A673 (cell line): ENCODE measurements at places on chromosomes 4 and X.

- peak; percentile 78 for DNase-seq
Observed at GRCh38 chr4:5940470-5941203, 47.8 kb upstream of the CRMP1 start.

DNA sequence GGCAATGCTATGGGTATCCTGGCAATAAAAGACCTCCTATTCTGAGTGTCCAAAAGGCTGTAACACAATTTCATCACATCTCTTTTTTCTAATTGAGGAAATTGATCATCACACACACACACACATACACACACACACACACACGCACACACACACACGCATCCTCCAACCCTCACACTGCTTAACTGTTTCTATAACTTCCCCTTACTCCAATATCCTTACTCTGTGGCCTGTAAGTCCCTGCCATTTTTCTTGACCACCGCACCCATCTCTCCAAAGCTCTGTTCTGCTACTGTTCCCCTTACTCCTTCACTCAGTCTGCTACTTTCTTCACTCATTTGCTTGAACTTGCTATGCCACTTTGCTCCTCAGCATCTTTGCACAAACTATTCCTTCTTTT lies 115.6 kb downstream of the AMELX start:
- DNase-seq = no peak

- peak; percentile 48 for DNase-seq
Observed at GRCh38 chr4:119025420-119025819, 110.2 kb upstream of the MYOZ2 start.

DNA sequence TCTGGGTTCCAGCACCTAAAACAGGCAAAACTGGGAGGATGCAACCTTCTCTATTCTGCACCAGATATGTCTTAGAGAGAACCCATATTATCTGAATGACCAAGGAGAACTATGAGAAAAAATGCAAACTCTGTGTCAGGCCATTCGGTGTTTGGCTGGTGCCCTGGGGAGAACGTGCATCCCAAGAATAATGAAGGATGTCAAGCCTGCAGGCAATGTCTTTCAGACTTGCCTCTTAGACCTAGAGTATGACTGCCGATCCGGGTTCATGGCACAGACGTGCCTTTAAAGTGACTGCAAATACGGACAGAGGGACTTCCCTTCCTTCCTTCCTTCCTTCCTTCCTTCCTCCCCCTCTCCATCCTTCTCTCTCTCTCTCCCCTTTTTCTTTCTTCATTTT lies 6.9 kb downstream of the XAGE1B start:
- DNase-seq = no peak

DNA sequence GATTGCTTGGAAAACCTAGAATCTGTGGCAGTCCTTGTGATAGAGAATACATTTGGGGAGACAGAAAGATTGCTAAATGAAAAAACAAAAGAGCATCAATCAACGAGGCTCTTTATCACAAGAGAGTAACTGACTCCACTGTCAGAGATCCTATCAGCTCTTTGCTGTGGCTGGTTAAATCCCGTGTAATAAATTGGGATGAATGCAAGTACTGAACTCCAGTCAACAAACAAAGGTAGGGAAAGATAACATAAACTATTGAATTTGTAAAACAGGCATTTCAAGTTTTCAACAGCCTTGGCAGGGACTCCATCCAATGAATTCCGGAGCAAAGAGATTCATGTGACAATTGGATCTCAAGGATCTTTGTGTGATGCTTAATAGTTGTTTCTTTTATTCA lies 21.3 kb downstream of the MMRN1 start:
- DNase-seq = no peak

- no peak for DNase-seq
Observed at GRCh38 chrX:120751683-120752082, 121.8 kb upstream of the C1GALT1C1 start.

GRCh38 chr4:116632269-116632668 lies 453.1 kb downstream of the TRAM1L1 start:
- DNase-seq = no peak

- peak; percentile 24 for DNase-seq
Observed at GRCh38 chrX:147550217-147550616, 361.5 kb upstream of the FMR1 start.

DNA sequence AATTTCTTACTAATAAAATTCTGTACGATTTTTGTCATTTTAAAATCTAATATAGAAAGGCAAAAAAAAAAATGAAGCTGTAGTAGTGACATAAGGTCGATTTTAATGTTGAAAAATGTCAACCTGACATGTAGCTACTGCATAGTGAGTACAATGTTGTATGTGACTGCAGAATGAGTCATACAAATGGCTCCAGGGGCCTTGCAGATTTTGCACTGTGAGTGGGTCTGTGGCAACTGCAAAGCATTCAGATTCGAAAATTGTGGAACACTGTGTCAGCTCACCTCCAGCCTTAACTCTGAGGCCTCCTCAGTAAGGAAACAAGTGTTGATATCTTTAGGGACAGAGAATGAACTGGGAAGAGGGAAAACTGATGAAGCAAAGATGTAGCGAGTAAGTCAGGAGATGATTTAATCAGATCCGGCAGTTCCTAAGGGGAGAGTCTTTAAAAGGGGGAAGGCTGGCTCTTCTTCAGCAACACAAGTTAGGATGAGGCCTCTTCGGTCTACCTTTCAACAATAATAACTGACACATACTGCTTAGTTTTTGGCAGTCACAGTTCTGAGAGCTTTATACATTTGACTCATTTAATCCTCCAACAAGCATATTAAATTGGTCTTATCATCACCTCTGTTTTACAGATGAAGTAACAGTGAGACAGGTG lies 24.9 kb downstream of the TKTL2 start:
- DNase-seq = peak; percentile 27

- DNase-seq = peak; percentile 53
Observed at GRCh38 chr4:65007841-65008439, 598.7 kb upstream of the TECRL start.

GRCh38 chrX:28997706-28998463 lies 410.6 kb downstream of the IL1RAPL1 start:
- DNase-seq = no peak

DNA sequence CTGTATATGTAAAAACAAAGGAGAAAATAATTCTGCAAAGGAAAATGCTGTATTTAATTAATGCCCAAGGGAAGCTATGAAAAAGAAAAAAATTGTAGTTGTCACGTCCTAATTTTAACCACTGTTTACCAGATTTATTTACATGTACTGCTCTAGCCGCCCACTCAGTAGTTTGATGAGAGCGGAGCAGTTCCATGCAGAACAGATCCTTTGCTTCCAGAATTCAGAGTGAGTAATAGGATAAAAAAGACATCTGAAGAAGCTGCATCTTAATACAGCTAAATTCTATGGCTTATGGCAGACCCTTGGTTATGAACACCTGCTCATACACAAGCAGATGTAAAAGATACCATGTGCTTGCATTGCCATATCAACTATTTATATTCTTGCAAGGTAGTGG lies 287.0 kb downstream of the GASK1B start:
- DNase-seq = no peak

GRCh38 chr4:39319676-39320075 lies 46.5 kb downstream of the RFC1 start:
- no peak for DNase-seq

DNA sequence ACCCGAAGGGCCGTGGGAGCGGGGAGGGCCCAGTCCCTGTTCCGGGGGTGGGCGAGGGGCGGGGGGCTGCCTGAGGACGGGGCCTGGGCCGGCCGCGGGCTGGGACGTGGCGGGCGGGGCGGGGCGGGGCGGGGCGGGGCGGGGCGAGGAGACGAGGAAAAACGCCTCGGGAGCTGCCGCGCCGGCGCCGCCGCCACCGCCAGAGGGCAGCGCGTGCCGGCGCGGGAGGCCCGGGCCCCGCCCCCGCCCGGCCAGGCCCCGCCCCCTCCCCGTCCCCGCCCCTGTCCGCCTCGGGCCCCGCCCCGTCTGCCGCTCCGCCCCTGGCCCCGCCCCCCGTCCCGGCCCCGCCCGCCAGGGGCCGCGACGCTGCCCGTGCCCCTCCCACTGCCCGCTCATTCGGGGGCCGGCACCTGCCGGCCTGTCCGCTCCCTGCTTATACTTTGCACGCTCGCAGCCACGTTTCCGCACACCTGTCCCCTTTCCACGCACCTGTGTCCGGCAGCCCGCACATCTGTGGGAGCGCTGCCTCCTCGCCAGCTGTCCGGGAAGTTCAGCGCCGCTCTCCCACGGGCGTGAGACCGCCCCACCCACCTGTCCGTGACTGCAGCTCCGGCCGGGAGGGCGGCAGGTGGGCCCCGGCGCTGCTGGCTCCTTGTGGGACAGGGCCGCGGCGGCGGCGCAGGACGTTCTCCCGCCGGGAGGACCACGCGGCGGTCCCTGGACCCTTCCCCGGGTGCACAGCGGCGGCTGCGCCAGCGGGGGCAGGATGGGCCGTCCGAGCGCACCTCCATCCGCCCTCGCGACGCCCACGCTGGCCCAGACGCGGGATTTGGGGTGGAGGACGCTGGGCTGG lies 1.7 kb upstream of the FGFRL1 start:
- DNase-seq = peak; percentile 66

GRCh38 chrX:147890756-147891155 lies 21.0 kb upstream of the FMR1 start:
- DNase-seq = no peak

- DNase-seq = no peak
Observed at GRCh38 chr4:68021185-68021584, 57.9 kb upstream of the TMPRSS11A start.

- DNase-seq = no peak
Observed at GRCh38 chr4:177569434-177569833, 127.2 kb upstream of the AGA start.

DNA sequence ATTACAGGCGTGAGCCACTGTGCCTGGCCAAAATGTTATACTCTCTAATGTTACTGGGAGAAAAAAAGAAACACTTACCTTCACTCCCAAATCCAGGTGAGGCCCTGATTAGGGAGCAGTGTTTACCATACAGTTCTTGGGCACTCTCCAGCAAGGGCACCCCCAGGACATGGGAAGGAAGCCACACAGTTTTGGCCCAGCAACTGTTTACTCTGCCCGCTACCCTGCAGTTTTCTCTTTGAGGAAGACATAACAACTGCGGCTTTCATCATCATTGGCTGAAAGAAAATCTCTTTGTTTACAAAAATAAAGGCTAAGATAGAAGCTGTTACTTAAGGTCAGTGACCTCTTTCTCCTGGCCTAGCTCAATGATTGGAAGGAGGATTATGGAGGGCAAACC lies 145.5 kb upstream of the DUSP21 start:
- DNase-seq = no peak

DNA sequence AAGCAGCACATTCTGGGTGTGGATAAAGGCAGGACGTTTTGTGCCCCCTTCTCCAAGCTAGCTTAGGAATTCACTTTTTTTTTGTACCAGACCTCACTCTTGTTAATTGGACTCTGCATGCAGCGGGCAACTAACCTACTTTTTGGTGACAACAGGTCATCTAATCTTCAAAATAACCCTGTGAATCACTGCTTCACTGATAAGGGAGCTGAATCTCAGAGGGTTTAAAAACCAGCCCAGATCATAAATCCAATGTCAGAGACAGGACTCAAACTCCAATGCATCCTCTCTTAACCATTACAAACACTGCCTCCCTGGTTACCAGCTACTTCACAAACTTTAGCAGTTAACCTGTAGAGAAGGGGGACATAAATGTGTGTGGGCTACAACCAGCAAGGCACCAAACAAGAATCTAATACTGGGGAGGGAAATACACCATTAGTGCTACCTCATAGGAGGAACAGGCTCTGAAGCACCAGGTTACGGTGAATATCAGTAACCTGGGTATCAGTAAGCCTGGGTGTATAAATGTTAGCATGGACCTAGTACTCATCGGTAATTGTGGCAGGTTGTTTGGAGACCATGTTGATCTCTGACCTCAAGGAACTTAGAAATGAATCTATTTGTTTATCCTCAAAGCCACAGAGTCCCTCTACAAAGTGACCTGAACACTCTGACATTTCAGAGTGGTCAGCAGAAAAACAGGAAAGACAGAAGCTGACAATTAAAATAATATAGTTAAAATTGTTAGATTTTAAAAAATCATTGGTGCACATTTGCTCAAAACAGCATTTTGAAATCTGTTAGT lies 2.6 kb downstream of the TIFA start:
- DNase-seq = no peak

GRCh38 chrX:146449243-146449642 lies 360.3 kb upstream of the CXorf51B start:
- DNase-seq = no peak

DNA sequence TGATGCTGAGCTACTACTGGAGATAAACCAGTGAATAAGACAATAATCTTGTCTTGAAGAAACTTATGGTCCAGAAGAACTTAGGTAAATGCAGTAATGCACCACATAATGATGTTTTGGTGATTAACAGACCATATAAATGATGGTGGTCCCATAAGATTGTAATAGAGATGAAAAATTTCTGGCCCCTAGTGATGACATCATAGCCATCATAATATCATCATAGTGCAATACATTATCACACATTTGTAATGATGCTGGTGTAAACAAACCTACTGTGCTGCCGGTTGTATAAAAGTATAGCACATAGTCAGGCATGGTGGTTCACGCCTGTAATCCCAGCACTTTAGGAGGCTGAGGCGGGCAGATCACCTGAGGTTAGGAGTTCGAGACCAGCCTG lies 846.8 kb downstream of the FSTL5 start:
- no peak for DNase-seq

- DNase-seq = no peak
Observed at GRCh38 chr4:147589586-147589985, 27.6 kb upstream of the TMEM184C start.

DNA sequence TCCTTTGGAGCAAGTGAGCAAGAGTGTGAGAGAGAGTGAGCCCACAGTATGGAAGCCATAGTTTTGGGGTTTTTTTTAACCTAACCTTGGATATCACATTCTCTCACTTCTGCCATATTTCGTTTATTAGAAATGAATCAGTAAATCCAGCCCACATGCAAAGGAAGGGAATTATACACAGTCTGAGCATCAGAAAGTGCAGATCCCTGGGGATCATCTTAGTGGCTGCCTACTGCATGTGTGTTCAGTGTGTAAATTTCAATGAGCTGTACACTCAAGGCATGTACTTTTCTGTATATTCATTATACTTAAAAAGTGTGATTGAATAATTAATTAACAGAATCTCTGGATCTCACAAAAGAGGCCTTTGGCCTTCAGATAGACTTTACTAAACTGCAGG lies 133.8 kb upstream of the PRPS2 start:
- DNase-seq = no peak

GRCh38 chr4:145161549-145161948 lies 18.8 kb downstream of the OTUD4 start:
- DNase-seq = no peak

- DNase-seq = peak; percentile 30
Observed at GRCh38 chr4:183328832-183329231, 6.6 kb upstream of the CLDN24 start.

- DNase-seq = peak; percentile 47
Observed at GRCh38 chr4:85127653-85128052, 161.2 kb upstream of the WDFY3 start.
